ENCODE measurements at places on chromosomes 11 and 22. TPM values are rescaled to one million over a fixed set of nuclear protein-coding genes. Genes with fewer than 3 reads are reported as not detected.

XKR3 gene
- not detected for total RNA-seq

CHID1 gene
- 110 TPM for total RNA-seq

TMEM191C gene
- 1.5 TPM for total RNA-seq

TCIRG1 gene
- total RNA-seq = 5.0 TPM

OR52N4 gene
- total RNA-seq = not detected

SLC43A3 gene
- total RNA-seq = 19.0 TPM

Data from mammary epithelial cell (primary cell).